Gastrocnemius medialis (tissue), 4 donors: ENCODE measurements at places on chromosomes 4 and X. TPM values are rescaled to one million over a fixed set of nuclear protein-coding genes. Genes with fewer than 3 reads are reported as not detected.

DNA sequence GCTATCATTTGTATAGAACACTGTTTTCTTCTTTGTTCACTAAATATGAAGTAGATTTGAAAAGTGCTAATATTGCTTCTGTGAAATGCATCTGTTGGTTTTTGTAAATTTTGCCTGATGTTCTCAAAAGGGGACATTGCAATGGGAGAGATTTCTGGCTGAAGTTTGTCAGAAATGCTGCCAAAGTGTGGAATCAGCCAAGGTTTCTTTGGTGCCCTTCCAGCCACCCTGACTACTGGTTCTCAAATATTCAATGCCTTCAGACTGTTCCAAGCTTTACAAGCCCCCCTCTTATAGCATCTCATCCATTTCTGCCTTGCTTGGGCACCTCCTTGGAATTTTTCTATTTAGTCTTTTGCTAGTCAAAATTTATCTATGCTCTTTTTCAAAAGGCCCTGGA, 60.6 kb upstream of the TMLHE start:
- H3K4me3 ChIP-seq: no peak overlapping the region
- no peaks in the 10 kb centered on the region for H3K4me1 ChIP-seq
- DNase-seq: no peak
- H3K27ac ChIP-seq: no peak overlapping the region
- no peaks in the 10 kb centered on the region for H3K27me3 ChIP-seq
- no peaks in the 10 kb centered on the region for H3K36me3 ChIP-seq

EDNRA gene
- total RNA-seq: 3.7 TPM

- no peaks in the 10 kb centered on the region for H3K36me3 ChIP-seq
- no peaks in the 10 kb centered on the region for H3K4me1 ChIP-seq
- H3K4me3 ChIP-seq: no peak overlapping the region
- no peaks in the 10 kb centered on the region for H3K27me3 ChIP-seq
Observed at GRCh38 chr4:77617203-77617602, 11.6 kb downstream of the CXCL13 start.

- no peak overlapping the region for H3K4me3 ChIP-seq
- no peak overlapping the region for H3K27ac ChIP-seq
- no peak for DNase-seq
- no peaks in the 10 kb centered on the region for H3K4me1 ChIP-seq
- H3K27me3 ChIP-seq: no peaks in the 10 kb centered on the region
Observed at GRCh38 chrX:148813422-148813821, 313.0 kb downstream of the AFF2 start.

DNA sequence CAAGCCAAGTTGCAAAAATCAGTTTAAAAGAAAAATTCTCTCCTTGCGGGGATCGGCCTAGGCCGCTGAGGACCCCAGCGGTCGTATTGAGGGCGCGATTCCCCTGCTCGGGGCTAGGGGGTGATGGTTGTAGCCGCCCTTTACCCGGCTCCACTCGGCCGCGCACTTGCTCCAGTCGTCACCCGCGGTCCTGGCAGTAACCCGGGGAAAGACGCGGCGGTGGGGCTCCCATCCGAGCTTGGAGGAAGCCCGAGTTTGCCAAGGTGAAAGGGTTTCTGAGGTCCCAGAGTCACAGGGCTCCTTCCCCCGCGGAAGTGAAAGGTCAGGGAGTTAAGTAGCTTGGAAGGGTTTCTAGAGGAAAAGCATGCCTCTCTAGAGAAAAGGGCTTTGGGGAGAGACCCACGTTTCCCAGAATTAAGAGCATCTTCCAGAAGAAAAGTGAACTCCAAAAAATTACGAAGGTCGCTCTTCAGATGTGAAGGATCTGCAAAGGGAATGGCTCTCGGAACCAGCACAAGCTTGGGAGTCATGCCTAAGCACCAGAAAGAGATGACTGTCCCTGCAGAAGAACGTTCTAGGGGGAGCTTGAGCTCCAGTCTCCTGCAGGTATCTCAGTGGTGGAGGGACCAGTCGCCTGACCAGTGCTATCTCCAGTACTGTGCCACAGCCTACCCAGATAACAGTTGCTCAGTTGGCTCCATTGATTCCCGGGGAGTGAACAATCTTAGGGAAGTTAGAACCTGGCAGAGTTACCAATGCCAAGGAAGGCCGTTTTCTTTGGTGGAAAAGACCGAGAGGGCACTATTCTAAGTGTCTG, 875 bp downstream of the LAP3 start:
- peak overlapping the region; percentile 93 for H3K4me3 ChIP-seq
- H3K36me3 ChIP-seq: peaks cover 24% of the 10 kb centered on the region
- peak overlapping the region; percentile 86 for H3K27ac ChIP-seq
- peaks cover 31% of the 10 kb centered on the region for H3K4me1 ChIP-seq
- DNase-seq: peak; percentile 14
- H3K27me3 ChIP-seq: no peaks in the 10 kb centered on the region

DNA sequence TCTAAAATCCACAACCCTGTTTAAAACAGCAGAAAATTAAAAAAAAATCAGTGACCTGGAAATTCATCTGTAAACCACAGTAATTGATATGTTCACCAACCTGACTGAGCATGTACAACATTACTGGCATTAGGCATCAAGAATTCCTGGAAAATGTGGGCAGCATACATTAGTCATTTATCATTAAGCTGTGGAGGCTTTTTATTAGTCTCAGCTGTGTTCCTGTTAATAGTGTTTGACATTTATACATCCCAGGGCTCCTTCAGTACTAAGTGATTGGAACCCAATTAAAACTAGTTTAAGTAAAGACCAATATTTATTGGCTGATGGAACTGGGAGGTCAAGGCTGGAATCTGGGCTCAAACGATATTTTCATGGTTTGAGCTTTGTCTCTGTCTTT, 227.3 kb upstream of the GIMD1 start:
- no peak overlapping the region for H3K27ac ChIP-seq
- DNase-seq: no peak
- H3K4me3 ChIP-seq: no peak overlapping the region

GPRASP2 gene
- total RNA-seq: 0.80 TPM

PLP1 gene
- 2.2 TPM for total RNA-seq

GRCh38 chrX:101550751-101551379, 518 bp downstream of the ARMCX1 start:
- peak overlapping the region; percentile 67 for H3K4me3 ChIP-seq
- no peak for DNase-seq
- H3K27me3 ChIP-seq: no peaks in the 10 kb centered on the region
- H3K36me3 ChIP-seq: peaks cover 5% of the 10 kb centered on the region
- no peaks in the 10 kb centered on the region for H3K4me1 ChIP-seq

CFAP299 gene
- total RNA-seq: not detected

DNA sequence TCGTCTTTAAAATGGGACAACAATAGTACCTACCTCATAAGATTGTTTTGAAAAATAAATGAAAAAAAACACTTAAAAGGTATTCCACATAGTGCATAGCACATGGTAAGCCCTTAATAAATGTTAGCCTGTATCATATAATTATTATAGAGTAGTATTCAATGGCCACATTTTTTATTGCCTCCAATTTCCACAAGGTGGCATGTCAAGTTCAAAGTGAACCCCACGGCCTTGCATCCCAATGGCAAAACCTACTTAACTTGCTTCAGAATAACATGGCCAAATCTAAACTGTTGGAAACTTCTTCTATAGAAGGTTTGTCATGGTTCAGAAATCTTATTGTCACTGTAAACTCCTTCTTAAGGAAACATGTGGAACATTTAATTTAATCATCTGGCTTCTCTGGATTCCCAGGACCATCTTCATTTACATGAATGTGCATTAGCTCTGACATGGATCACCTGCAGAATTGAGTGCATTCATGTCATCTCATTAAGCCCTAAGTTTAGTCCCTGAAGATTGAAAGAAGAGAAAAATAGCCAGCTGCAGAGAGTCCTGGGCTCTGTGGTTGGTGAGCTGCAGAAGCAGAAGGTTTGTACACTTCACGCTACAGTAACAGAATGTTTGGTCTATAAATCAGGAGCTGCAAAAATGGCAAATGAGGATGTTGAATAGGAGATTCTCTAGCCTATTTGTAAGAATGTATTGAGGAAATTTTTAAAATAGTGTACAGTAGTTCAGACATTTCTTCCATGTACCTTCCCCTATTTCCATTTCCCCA, 61.0 kb downstream of the ANXA3 start:
- H3K4me3 ChIP-seq: no peak overlapping the region
- DNase-seq: no peak
- no peak overlapping the region for H3K27ac ChIP-seq
- H3K36me3 ChIP-seq: no peaks in the 10 kb centered on the region

- no peak overlapping the region for H3K4me3 ChIP-seq
- DNase-seq: no peak
- H3K27ac ChIP-seq: no peak overlapping the region
- no peaks in the 10 kb centered on the region for H3K27me3 ChIP-seq
- H3K36me3 ChIP-seq: no peaks in the 10 kb centered on the region
Observed at GRCh38 chr4:47531954-47532321, 46.9 kb downstream of the ATP10D start.

NKX3-2 gene
- not detected for total RNA-seq

CDX4 gene
- not detected for total RNA-seq

DNA sequence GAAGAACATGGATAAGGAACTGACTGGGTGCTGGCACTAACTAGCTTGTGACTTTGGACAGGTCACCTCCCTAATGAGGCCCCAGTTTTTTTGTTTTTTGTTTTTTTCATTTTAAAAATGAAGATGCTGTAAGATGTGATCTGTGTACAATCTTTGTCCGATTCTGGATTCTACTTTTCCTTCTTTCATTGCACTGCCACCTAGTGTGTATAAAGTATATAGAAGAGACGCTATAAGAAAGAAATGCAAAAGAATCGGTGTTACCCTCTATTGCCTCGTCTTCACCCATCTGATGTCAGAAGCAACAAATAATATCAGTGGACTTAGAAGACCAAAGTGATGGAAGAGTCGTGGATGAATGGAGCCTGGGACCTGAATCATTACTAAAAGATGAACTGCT, 58.6 kb upstream of the P2RY10 start:
- H3K4me3 ChIP-seq: no peak overlapping the region
- no peak for DNase-seq
- no peaks in the 10 kb centered on the region for H3K27me3 ChIP-seq
- no peaks in the 10 kb centered on the region for H3K36me3 ChIP-seq

CT45A10 gene
- total RNA-seq: not detected

DNA sequence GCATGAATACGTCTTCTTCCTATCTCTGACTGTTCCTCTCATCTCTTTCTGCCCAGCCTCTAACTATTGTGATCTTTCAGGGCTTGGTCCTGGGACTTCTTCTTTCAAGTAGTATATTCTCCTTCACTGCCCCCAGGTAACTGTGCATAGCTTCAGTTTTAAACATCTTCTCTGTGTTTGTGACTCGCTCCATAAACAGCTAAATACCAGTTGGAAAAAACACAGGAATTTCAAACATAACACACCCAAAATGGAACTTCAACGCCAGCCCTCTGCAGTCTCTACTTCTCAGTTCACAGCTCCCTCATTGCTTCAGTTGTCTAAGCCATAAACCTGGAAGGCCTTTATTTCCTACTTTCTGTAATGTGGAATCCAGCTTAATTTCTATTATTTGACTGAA, 16.6 kb downstream of the TRIML2 start:
- H3K27ac ChIP-seq: no peak overlapping the region
- H3K4me3 ChIP-seq: no peak overlapping the region
- no peaks in the 10 kb centered on the region for H3K36me3 ChIP-seq

- no peaks in the 10 kb centered on the region for H3K27me3 ChIP-seq
- no peak overlapping the region for H3K27ac ChIP-seq
- no peaks in the 10 kb centered on the region for H3K36me3 ChIP-seq
- no peak overlapping the region for H3K4me3 ChIP-seq
- no peak for DNase-seq
Observed at GRCh38 chr4:139663561-139664138, 2.0 kb upstream of the MGST2 start.

TBX22 gene
- not detected for total RNA-seq
